Stimulated activated CD8-positive, alpha-beta memory T cell treated with anti-CD3 and anti-CD28 coated beads, Interleukin-15, amount 100 ng/mL, for 48 hours (primary cell): ENCODE measurements at places on chromosomes 7 and 10.

GRCh38 chr7:6238309-6238925 is 34.0 kb downstream of the CYTH3 start:
- DNase-seq: no peak

DNA sequence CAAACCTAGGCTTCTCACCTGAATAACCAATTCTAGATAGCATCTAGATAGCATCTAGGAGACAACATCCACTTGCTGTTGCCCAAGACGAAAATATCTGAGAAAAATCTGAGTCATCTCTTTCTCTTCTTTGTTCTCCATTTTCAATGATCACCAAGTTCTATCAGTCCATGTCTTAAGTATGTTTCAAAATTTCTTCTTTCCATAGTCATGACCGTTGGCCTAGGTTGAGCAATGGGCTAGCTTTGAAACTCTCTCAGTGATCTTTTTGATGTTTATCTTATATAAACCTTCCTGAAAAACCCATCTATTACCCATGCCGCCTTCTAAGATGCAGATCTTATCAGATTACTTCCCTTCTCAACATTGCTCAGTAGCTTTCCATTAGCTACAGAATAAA is 23.4 kb upstream of the CASD1 start:
- DNase-seq: no peak

- no peak for DNase-seq
These were observed 162.5 kb upstream of the CELF2 start for GRCh38 chr10:10855151-10855581.

GRCh38 chr10:67884842-67885670 is 600 bp downstream of the SIRT1 start:
- DNase-seq: peak; percentile 70

DNA sequence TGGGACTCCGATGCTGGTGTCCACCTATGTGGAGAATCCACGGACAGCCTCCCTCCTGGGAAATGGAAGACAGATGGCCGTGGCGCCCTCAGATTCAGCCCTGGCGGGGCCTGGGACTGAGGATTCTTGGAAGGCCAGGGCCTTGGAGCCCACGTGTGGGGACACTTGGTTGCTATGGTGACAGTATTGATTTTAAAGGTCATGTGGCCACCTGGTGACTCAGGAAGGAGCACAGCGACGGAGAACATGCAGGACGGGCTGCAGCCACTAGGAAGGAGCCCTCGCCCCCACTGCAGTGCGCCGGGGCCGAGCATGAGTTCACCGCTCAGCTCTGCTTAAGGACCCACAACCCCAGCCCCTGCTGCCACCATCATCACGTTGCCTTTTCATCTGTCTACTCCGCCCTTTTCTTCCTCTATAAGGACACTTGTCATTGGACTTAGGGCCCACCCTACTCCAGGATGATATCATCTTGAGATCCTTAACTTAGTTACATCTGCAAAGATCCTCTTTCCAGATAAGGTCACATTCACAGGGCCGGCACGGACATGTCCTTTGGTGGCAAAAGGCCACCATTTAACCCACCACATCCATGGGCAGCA is 3.7 kb upstream of the STK32C start:
- DNase-seq: no peak

- DNase-seq: no peak
These were observed 59.2 kb downstream of the WIPF3 start for GRCh38 chr7:29865526-29865925.

- DNase-seq: no peak
These were observed 13.5 kb upstream of the ENTPD1 start for GRCh38 chr10:95742485-95742884.

DNA sequence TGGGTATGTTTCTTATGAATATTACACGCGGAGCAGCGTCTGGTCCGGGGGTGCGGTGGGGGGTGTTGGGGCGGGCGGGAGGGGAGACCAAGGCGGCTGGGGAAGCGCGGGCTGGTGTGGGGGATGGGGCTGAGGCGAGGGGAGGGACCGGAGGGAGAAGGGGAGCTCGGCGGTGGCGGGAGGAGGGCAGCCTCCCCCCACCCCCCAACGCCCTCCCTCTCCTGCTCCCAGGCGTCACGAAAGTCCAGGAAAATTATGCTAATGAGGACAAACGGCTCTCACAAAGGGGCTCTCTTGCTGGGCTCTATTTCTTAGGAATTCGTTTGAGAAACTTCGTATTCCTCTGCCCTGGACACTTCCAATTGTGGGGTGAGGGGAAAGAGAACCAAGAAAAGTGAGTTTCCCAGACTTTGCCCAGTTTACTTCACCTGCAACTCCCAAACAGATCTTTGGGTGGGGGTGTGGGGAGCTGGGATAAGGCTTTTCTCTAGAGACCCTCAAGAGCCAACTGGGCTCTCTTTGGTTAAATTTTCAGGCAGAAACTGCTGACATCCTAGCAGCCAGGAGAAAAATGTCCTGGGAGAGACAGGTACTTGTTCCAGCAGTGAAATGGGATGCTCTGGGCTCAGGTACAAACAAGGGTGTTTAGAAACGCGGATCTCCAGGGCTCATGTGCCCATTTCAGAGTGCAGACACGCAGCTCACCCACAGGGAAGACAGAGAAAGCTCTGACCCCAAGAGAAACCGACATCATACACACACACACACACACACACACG is 11.7 kb upstream of the HOXA2 start:
- DNase-seq: no peak

DNA sequence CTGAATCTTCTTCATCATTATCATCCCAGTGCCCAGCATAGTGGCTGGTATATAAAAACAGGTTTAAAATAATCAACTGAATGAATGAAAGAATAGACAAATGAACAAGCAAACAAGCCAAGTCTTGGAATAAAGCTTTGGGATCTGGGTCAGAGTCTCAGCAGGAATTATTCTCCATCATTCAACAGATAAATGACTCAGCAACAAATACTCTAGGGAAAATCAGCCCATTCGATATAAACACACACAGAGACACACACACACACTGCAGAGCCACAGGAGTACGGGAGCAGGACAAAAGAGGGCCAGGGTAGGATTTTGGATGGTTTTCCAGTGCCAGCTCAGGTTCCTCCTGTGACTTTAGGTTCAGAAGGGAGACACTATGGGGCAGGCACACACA is 29.2 kb upstream of the DLX6 start:
- DNase-seq: no peak

DNA sequence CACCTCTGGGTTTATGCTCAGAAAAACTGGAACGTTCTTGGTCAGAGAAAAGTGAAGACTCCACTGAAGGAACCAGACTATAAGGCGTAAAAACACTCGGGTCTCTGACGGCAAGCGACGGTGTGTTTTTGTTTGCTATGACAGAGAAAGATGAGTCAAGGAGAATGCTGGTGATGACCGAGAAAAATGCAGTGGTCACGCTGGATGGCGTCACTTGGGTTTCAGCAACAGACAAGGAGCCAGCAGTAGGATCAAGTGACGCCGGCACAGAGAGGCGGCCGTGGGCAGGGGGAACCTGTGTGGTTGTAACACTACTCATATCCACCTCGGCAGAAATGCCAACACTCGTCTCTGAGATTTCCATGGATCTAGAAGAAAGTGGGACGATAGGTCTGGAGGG is 63.4 kb downstream of the KIAA1549 start:
- no peak for DNase-seq

DNA sequence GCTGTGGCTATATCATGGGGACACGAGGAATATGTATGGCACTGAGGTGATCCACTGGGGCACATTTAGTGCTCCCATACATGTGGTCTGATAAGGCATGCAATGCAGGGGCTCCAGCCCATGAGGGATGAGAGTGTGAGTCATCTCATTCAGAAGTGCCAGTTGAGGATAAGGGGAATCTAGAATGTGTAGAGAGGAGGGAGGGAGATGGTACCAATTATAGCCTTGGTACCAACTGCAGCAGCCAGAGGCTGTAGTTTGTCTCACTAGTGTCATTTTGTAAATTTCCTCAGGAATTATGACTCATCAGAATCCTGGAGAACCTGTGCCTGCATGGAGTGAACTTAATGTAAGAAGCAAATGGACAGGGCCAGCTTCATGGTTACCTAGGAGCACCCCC is 46.2 kb downstream of the LAMB4 start:
- DNase-seq: no peak

DNA sequence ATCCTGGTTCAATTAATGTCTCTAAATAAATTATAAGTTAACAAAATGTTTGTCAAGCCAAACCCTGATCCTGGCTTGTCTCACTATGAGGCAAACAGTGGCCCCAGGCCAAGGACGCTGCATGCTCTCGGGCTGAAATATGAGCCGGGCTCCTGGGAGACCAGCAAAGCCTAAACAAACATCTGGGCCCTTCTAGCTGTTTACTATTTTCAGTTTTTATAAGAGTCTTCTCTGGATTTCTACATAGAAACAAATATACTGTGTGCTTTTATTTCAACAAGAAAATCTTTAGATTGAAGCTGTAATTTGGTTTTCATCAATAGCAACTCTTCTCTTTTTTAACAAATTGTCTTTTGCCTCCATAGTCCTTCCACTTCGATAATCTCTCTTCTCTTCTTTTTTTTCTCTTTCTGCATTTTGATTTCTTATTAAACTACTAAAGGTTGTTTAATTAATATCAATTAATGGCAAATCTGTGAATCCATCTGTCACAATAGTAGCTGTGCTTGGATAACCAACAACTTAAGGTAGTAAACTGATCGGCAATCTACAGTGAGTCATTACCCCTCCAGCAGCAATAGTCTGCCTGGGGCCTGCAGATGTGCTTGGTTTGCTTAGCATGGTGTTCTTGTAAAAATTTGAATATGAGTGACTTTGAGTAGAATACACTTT is 83.3 kb upstream of the DNAJC1 start:
- no peak for DNase-seq

DNA sequence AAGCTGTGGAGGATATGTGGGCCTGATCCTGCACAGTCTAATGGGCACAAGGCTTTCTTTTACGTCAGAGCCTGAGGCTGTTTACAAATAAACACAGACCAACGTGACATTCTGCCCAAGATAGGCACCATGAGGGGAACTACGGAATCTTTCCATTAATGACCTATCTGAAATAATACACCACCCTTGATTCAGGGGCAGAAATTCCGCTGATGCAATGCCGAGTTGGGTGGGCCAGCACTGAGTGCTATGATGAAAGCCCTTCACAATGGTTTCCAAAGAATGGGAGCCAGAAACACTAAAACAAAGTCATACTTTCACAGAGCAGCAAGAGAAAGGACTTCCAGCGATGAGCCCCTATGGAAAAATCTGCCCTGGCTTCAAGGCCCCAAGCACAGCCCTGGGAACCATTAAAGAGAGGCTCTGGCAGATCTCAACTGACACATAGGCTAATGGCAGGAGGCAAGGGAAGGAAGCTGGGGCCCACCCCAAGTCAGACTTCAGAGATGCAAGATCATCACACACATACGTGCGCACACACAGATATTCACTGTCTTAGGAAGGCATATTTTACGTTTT is 72.2 kb upstream of the DLX6 start:
- no peak for DNase-seq

- DNase-seq: no peak
These were observed 84.0 kb downstream of the NRBF2 start for GRCh38 chr10:63217120-63217605.

- DNase-seq: no peak
These were observed 184.6 kb downstream of the HIBADH start for GRCh38 chr7:27478084-27478483.

DNA sequence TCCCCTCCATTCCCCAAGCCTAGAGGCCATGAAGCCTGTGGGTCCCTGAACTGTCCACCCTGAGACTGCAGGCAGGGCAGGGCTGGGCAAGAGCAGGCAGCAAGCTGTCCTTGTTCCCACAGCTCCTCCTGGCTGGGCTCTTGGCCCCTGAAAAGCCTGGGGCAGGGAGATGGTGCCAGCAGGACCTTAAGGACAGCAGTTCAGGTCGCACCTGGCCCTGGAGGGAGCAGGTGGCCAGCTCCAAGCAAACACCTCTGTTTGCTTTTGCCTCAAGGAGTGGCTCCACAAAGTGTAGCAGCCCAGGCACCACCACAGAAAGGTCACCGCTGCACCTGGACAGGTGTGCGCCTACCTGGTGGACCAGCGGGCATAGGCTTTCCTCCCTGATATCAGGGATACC is 5.2 kb downstream of the RET start:
- no peak for DNase-seq

DNA sequence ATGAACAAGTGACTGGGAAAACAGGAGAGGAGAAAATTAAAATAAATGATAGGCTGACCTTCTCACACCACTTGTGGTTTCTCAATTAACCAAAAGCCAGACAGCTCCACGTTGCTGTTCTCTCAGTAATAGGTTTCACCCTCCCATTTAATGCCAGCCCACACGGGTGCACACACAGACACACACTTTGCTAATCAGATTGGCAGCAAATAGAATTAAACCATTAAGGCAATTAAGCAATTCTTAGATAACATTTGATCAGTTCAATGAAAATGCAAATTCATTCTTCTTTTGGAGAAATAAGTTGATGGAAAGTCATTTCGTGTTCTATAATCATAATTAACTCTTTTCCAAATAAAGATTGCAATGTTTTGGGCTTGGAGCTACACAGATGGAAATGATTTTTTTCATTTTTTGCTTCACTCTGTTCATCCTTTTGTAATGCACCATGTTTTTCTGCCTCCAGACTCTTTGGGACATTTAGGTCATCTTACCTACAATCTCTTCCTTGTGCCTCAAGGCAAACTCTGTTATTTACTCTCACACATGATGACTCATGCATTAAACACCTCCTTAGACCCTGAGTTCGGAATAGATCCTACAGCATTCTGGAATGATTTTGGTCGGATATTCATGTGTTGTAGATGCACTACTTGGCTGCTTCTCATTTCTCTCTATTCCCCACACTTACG is 700.7 kb downstream of the AUTS2 start:
- no peak for DNase-seq

DNA sequence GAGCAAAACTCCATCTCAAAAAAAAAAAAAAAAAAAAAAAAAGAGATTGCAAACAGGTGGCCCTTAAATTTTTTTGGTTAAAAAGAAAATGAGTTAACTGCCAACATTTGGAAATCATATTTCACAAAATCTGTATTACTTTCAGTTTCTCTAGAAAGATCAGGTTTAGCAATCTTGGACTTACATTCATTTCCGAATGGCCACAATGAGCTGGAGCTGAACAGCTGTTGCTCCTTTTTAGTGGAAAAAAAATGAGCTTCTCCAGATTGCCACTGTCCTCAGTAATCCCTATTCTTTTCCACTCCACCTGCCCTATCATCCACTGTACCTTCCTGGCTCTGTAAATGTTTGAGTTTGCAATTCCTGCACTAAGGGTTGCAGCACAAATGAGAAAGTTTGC is 43.6 kb downstream of the RAB11FIP2 start:
- DNase-seq: no peak

DNA sequence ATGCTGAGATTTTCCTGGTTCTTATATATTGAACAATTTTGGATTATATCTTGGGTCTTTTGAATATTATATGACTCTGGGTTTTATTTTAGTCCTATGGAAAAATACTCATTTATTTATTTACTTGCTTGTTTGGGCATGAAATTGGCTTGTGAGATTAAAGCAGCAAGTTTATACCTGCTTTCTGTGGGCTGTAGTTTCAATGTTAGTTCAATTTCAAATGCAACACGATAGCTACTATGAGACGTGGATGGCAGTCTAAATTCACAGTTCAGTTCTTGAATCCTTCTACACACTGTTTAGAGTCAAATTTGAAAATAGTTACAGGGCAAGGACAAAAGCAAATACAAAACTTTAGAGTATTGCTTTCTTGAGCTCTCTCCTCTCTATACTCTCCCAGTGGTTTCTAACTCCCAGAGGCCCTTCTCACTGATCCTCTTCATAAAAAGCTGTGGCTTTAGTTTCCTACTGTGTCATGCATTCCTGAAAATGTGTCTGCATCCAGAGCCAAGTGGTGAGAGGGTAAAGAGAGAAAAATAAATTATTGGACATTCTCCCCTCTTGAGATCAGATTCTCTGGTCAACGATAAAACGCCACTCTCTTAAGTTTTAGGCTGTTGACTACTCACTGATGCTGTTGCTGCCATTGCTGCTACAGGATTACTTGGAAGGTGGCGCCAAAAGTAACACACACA is 34.4 kb downstream of the POLR1F start:
- DNase-seq: no peak
